ENCODE measurements at places on chromosomes 5 and 9.

GRCh38 chr5:6838736-6839135 is 125.5 kb downstream of the TENT4A start:
- no peak for DNase-seq

DNA sequence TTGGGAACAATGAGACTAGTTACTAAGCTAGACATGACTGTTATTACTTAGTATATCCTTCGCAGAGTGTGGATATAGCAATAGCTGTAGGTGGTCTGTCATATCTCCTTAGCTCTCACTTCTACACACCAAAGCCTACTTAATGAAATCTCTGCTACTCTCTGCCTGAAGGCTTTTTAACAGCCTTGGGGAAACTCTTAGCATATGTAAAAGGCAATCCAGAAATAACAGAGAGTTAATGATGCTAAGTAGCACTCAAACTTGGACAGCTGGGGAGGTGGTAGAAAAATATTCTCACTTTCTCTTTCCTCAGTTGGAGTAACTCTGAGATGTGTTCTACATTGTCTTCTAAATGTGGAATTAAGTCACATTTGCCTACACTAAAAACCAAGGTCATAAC is 30.2 kb upstream of the C6 start:
- DNase-seq: no peak

- DNase-seq: no peak
These were observed 9.1 kb downstream of the OR2V1 start for GRCh38 chr5:181121675-181122561.

DNA sequence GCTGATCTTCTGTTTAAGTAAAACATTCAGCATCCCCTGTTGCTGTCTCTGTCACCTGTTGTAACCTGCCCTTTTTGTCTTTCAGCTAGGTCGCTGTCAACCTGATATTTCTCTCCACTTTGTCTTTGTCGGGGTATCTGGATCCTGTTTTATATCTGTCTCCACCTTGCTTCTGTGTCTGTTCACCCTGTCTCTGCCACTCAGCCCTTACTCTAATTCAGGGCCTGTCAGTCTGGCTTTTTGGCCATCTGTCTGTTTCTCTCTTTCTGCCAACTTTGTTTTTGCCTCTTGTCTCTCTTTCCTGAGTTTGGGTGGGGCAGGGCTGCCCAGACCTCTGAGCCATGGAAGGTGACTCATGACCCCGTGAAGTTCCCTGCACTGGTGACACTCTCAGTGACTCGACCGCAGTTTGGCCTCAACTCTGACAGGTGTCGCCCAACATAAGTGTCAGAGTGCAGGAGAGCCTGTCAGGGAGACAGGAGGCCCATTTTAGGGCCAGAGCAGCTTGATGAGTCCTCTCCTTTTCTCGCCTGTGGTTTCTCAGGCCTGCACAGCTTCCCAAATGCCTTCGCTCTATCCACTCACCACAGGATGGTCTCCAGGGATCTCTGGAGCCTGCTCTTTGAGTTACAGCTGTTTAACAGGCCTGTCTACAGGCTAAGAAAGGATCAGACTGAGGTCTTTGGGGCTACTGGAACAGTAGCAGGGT is 868 bp downstream of the ZBTB43 start:
- DNase-seq: no peak

DNA sequence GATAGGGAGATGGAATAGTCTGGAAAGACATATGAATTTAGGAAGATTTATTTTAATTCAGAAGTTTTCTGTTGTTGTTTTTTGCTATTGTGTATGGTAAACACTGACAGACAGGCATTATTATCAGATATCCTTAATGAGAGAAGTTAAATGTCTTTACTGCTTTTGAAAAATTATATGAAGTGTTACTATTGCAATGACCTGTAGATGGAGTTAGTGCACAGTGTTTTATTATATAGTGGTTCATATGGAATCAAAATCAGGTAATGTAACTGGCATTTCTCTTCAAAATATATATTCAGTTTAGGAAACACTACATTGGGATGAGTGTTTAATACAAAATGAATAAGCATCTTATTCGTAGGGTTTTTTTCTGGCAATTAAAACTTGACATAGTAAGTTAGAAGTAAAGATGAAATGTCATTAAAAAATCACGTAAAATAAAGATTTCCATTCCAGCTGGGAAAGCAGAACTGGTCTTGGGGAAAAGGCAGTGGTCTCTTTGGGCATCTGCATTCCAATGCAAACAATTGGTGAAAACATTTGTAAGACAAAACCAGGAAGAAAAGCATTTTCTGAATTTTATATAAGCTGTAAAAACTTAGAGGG is 3.9 kb downstream of the GABRA1 start:
- no peak for DNase-seq

GRCh38 chr9:130682421-130683121 is 11.0 kb upstream of the EXOSC2 start:
- peak; percentile 79 for DNase-seq

GRCh38 chr5:106699796-106700195 is 970.9 kb downstream of the EFNA5 start:
- no peak for DNase-seq

- DNase-seq: no peak
These were observed 36.5 kb downstream of the SERINC5 start for GRCh38 chr5:80219391-80219790.

Data from NCI-H345 (cell line).